Dermis microvascular lymphatic vessel endothelial cell (primary cell): ENCODE measurements at places on chromosomes 5 and 9. TPM values are rescaled to one million over a fixed set of nuclear protein-coding genes. Genes with fewer than 3 reads are reported as not detected.

The ADAMTSL2 gene
- total RNA-seq = under 0.01 TPM in 2 replicates

The FBXO38 gene
- total RNA-seq = 37.7 and 40.8 TPM in 2 replicates

The INSL4 gene
- total RNA-seq = not detected in 2 replicates

The PTPRD gene
- 0.89 and 1.8 TPM in 2 replicates for total RNA-seq

The EDIL3 gene
- total RNA-seq = under 0.01 TPM in 2 replicates

The PPP3R2 gene
- total RNA-seq = not detected in 2 replicates

The NDFIP1 gene
- 32.9 and 46.5 TPM in 2 replicates for total RNA-seq

The ITK gene
- total RNA-seq = not detected in 2 replicates

The TYRP1 gene
- 0.51 and 0.63 TPM in 2 replicates for total RNA-seq

The PCDHA2 gene
- total RNA-seq = under 0.01 TPM in 1 of 2 replicates, not detected in the other

The SURF1 gene
- total RNA-seq = 19.7 and 21.6 TPM in 2 replicates

The SPAAR gene
- 0.76 and 2.8 TPM in 2 replicates for total RNA-seq

The CNTFR gene
- total RNA-seq = not detected in 2 replicates

The RAPGEF1 gene
- 32.9 and 41.3 TPM in 2 replicates for total RNA-seq

The FOXI1 gene
- total RNA-seq = not detected in 2 replicates

The SLC34A3 gene
- not detected in 2 replicates for total RNA-seq

The PRDM9 gene
- total RNA-seq = not detected in 2 replicates

The MARVELD2 gene
- 0.90 and 1.6 TPM in 2 replicates for total RNA-seq

The ANKRD55 gene
- 3.7 and 4.0 TPM in 2 replicates for total RNA-seq

The ZMAT2 gene
- 30.3 and 33.4 TPM in 2 replicates for total RNA-seq

The OBP2B gene
- not detected in 2 replicates for total RNA-seq

The CATSPER3 gene
- total RNA-seq = under 0.01 and 0.13 TPM in 2 replicates

The C9orf153 gene
- 0.38 TPM in 1 of 2 replicates, not detected in the other for total RNA-seq

The PCDHAC1 gene
- total RNA-seq = 0.13 TPM in 1 of 2 replicates, not detected in the other

The GABRA1 gene
- not detected in 2 replicates for total RNA-seq

The ZDHHC11 gene
- total RNA-seq = 0.26 and 1.5 TPM in 2 replicates

The SGCD gene
- total RNA-seq = 0.64 and 6.2 TPM in 2 replicates

The CDX1 gene
- not detected in 2 replicates for total RNA-seq

The MED7 gene
- 5.8 and 5.9 TPM in 2 replicates for total RNA-seq

The FGF18 gene
- total RNA-seq = not detected in 2 replicates

The RETREG1 gene
- total RNA-seq = not detected in 2 replicates

The LEAP2 gene
- 0.13 TPM in 2 replicates for total RNA-seq

The RPS14 gene
- total RNA-seq = 2,736 and 3,225 TPM in 2 replicates

The PDE6A gene
- total RNA-seq = under 0.01 and 0.13 TPM in 2 replicates

The FOXD4 gene
- total RNA-seq = 0.13 TPM in 2 replicates

The PCDHGA7 gene
- 0.64 and 1.5 TPM in 2 replicates for total RNA-seq

The SLC36A2 gene
- total RNA-seq = not detected in 2 replicates

The SPATA31A3 gene
- total RNA-seq = not detected in 2 replicates

The NTNG2 gene
- under 0.01 and 0.77 TPM in 2 replicates for total RNA-seq
